ENCODE measurements at places on chromosomes 6 and 20.

DNA sequence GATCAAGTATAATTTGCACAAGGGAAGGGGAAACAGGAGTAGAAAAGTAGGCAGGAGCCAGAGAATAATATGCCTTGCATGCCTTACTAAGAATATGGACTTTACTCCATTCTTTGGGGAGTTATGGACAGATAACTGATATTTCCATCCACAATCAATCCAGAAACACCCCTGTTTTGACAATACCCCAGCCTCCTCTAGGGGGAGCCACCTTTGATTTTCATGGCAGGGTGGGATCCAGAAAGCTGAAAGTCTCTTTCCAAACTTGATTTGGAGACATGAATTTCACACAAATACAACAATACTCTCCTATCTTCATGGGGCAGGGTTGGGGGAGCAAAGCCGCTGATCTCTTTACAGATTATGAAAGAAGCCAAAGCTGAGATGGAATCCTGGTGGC, 404.1 kb downstream of the FOXA2 start:
- DNase-seq, result no peak

- no peak for DNase-seq
These were observed 79.6 kb downstream of the UTRN start for GRCh38 chr6:144364782-144365181.

DNA sequence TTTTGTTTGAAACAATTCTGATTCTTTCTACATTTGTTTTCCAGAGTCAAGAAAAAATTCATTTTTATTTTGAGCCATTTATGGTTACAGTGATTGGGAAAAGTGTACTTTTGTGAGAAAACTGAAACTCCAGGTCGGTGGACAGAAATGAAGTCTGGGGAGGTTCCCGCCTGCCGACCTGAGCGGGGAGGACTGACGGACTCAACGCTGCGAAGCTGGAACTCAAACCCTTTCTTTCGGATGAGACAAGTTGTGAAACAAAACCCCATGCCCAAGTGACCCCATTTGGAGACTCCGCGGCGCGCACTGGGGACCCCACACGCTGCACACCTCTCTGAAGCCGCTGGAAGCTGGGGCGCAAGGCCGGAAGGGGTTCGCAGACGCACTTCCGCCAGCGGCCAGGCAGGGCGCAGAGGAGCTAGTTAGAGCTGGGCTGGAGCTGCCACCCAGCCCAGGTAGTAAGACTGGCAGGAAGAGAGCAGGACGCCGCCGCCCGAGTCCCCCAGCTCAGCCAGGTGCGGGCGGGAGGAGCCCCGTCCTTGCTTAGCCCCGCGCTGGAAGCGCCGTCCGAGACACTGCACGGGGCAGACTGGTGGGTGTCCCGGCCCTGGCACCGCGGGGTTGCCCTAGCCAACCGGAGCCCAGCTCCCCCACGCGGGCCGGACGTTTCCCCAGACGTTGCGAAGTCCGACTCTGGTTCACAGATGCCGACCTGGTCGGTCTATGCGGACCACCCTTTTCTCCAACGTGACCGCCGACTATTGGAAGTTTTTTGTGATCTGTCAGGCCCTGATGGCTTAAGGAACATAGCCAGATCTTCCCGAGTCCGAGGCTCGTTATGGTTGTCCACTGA, 19.8 kb upstream of the ZSCAN16 start:
- DNase-seq, result peak; percentile 93

- peak; percentile 99 for DNase-seq
These were observed 130.3 kb downstream of the OPRM1 start for GRCh38 chr6:154169193-154169847.

DNA sequence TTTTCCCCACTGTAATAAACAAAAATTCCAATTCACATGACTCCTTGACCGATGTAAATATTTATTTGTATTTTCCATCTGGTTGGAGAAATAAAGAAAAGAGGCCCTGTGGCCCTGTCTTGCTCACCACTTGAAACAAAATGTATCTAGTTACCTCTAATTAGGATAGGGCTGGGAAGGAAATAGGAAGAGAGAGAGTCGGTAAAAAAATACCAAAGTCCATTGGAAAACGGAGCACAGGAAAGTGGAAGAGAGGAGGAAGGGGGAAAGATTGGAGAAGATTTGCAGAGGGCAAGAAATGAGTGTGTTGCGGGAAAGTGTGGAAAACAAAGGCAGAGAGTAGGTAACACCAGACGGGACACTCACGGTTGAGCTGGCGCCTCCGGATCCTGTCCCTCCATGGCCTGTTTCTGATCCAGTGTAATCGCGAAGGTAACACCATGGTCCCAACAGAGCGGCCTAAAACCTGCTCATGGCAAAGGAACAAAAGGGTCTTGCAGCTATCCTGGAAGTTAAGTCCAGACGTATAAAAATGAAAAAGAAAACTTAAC, 105.8 kb upstream of the RIPOR2 start:
- DNase-seq, result no peak

- no peak for DNase-seq
These were observed 23.6 kb downstream of the POLR1C start for GRCh38 chr6:43540507-43540906.

DNA sequence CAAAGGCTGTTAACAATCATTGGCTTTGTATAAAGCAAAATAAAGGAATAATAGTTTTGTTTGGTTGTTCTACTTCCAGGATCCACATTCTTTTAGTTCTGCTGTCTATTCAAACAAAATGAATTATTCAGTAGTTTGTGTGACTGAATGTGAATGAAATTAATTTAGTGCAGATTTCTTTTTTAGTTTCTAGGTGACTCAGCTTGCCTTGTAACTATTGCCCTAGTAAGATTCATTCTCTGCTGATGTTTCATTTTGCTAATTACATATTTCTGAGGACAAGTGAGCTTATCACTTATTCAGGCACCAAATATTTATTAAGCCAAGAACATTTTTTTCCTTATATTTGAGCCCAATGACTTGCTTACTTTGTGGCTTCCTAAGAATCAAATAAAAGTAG, 46.5 kb upstream of the RIPOR2 start:
- DNase-seq, result no peak

- no peak for DNase-seq
These were observed 231.2 kb upstream of the PMEPA1 start for GRCh38 chr20:57940868-57941522.

- no peak for DNase-seq
These were observed 6.5 kb upstream of the UQCC2 start for GRCh38 chr6:33717934-33718455.

GRCh38 chr6:259316-259715, 33.0 kb upstream of the DUSP22 start:
- DNase-seq, result no peak

DNA sequence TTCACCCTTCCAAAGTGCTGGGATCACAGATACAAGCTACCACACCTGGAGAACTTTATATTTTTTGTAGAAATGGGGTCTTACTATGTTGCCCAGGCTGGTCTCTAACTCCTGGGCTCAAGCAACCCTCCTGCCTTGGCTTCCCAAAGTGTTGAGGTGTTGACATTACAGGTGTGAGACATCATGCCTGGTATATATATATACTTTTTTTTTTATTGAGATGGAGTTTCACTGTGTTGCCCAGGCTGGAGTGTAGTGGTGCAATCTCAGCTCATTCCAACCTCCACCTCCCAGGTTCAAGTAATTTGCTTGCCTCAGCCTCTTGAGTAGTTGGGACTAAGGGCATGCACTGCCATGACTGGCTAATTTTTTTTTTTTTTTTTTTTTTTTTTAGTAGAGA, 5.4 kb downstream of the FKBP5 start:
- no peak for DNase-seq

- DNase-seq, result no peak
These were observed 41.4 kb downstream of the LAMP5 start for GRCh38 chr20:9555781-9556180.

DNA sequence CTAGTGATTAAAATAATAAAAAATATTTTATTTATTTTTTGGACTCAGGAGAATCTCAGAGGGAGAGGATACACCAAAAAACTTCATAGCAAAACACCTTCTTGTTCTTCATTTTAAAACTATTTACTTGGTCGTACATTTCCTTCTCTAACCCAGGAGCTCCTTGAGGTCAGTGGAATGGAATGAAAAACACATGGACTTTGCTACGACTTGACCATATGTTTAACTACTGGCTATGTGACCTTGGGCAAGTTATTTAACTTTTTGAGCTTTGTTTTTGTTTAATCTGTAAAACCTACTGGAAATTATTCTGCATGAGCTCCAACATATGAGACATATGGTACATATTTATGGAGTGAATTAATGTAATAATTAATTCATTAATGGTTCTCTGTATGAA, 1005.5 kb upstream of the CITED2 start:
- no peak for DNase-seq

DNA sequence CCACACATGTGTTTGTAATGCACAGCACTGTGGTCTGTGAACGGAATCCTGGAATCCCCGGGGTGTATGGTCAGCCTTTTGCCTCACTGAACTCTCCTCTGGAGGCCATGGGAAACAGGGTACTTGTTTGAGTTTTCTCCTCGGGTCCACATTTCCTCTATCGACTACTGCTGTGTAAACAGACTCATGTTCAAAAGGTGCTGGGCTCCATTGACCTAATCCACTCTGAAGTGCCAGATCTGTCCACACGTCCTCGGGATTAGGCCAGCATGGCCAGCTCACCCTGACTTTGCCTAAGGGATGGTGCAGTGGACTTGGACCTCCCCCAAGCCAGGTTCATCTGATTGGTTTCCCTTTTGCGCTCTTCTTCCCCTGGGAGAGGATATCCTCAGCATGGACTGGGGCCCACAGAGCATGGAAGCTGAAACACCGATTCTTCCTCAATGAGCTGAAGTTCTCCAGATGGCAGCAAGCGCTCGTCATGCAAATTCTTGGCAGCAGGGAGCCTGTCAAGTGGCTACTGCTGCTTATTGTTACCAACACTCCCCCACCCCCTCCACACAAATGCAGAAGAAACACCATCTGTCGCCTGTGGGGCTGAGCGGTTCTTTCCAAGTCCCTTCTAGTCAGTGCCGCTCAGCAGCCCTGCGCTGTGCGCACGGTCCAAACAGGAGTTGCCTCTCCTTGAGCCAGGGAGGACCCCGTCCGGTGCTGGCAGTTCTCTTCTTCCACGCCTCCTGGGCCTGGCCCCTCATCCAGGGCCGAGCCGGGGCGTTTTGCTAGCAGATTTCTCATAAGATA, 292.6 kb upstream of the MARCKS start:
- no peak for DNase-seq

DNA sequence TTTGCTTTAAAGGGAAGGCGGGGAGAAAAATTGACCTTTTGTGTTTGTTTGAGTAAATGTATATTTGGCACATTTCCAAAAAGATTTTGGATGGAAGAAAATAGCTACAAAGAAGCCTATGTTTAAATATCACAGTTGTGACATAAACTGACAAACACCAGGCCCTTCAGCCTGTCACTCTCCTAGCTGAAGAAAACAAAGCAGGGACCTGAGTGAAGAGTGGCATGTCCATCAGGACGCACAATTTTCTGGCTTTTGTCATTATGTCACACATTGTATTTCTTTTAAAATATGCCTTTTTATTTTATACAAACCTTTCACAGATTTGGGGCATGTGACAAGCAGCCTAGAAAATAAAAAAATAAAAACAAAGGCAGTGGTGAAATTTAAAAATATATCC, 241.2 kb downstream of the OGFRL1 start:
- no peak for DNase-seq

DNA sequence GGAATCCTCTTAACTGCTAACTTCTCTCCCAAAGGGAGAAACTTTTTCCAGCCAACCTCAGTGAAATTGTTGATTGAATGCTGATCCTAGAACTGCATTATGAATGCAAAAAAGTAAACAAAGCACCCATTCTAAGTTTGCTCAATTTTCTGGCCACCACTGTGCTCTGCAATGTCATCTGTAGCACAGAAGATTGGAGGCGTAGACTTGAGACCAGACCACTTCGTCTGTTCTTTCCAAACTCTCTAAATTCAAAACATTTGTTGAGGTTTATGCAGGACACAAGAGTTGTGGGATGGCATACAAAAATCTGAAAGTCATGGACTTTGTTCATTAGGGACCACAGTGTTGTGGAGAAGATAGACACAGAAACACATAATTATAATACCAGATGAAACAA, 11.1 kb upstream of the TSPYL1 start:
- DNase-seq, result no peak

- DNase-seq, result peak; percentile 25
These were observed 57.3 kb downstream of the LINC00237 start for GRCh38 chr20:21048841-21049273.

GRCh38 chr6:162713974-162714780, 13.4 kb downstream of the PRKN start:
- DNase-seq, result no peak

- no peak for DNase-seq
These were observed 218.4 kb upstream of the JARID2 start for GRCh38 chr6:15027472-15027871.

DNA sequence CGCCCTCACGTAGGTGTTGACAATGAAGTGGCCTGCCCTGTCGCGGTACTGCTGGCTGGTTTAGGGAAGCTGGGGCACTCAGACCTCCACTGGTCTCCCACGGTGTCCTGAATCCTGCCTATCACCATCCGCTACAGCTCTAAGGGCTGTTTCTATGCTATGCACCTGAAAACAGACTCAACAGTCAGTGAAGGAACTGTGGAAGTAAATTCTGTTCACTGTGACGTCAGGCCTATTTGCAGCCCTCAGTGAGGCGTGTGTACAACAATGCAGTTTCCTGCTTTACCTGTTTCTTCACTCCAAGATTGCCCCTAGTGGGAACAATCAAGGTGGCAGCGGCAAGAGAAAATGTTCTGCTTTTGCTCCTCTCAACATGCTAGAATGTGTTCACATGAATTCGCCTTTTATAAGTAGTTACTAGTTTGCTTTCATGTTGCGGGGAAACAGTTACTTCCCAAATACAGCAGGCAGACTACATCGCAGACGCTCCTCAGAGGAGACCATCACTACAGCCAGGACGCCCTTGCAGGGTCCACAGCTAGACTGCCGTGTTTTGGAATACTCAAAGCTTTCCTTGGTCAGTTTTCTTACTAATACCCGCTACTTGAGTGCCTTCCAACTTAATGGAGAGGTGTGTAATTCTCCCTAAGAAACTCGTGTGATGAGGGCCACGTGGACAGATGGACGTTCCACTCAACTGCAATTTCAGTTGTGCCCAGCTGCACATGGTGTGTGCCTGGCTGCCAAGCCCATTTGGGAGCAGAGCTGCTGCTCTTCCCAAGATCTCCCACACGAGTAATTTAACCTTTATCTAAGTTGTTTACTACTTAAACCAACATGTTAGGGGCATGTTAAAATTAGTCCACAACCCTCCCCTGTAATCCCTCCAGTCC, 25.4 kb downstream of the DIDO1 start:
- no peak for DNase-seq

DNA sequence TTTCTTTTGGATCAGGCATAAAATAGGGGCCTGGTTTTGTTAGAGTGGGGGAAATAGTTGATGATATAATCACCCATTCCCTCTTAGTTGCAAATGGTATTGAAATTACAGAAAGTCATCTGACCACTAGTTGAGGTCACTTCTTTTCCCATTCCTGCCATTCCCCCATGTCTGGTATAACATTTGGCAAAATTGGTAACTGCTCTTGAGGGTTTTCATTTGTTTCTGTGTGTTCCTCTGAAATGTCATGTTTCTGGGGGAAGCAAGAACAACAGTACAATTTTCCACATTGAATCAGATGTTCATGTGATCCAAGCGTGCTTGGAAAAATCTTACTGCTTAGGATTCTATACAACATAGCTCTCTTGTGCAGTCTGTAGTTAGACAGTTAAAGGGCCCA, 7.3 kb downstream of the AIG1 start:
- no peak for DNase-seq

GRCh38 chr6:136783495-136784270, 8.6 kb downstream of the MAP3K5 start:
- peak; percentile 97 for DNase-seq

- no peak for DNase-seq
These were observed 5.2 kb upstream of the FOXO3 start for GRCh38 chr6:108555399-108556052.

GRCh38 chr6:524803-525202, 132.1 kb downstream of the HUS1B start:
- DNase-seq, result no peak
